Fibroblast of mammary gland (primary cell): ENCODE measurements at places on chromosomes 11 and 22.

DNA sequence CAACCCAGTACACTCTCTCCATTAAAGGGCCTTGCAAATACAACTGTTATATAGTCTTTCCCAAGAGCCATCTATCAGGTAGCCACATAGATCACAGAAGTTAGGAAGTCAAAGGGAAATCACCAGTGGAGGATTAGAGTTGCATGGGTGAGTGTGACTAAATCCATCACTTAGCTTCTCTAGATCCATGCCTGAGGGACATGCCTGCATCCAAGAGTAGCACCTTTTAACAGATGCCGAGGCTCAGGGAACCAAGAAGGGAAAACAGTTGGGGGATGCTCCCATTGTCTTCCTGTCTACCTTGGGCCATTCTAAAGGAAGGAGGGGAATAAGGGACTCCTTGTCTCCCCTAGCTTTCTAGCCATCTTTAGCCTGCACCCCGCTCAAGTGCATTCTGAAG lies 77.9 kb downstream of the XRRA1 start:
- DNase-seq, result peak; percentile 21

DNA sequence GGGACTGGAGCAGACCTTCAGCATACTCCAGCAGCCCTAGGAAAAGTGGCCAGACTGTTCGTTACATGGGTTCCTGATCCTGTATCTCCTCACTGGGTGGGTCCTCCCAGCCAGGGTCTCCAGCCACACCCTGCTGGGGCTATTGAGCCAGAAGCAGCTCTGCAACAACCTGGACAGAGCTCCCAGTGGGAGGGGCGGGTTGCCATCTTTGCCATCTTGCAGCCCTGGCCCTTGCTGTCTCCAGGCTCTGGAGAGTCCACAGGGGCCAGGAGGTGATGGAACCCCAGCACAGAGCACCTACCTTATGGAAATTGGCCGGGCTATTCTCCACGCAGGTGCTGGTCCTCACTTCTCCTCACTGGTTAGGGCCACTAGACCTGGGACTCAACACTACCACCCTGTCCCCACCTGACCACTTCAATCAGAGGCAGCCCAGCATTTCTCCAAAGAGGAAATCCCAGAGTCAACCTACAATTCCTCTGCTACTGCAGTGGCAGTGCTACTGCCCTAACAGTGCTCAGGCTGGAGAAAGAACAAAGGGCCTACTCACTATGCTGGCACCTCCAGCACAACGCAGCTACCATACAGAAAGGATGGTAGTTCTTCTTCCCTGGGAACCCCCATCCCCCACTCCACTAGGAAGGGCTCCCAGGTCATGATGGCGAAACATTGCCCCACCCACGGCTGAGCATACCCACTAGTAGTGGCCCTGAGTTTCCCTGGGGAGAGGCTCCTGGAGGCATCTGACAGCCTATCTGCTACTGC lies 290.2 kb upstream of the NCAM1 start:
- DNase-seq, result no peak

DNA sequence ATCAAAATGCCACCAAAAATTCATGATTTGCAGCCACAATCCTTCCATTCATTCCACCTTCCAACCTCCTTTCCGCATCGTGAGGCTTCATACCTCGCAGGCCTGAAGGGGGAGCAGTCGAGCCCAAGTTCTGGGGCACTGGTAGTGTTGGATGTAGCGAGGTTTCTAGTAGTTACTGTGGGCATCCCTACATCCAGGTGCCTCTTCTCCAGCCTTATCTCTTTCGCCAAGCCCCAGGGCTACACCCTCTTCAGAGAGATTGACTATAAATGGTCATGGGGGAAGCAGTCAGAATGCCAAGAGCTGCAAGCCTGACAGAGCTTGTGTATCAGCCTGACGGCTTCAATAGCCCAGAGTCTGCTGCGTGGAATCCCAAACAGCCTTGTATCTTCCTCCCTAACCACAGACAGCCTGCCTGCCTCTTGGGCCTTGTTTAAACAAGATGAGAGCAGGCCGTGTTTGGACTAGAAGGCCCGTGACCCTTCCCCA lies 28.9 kb downstream of the CLMP start:
- DNase-seq, result peak; percentile 55

DNA sequence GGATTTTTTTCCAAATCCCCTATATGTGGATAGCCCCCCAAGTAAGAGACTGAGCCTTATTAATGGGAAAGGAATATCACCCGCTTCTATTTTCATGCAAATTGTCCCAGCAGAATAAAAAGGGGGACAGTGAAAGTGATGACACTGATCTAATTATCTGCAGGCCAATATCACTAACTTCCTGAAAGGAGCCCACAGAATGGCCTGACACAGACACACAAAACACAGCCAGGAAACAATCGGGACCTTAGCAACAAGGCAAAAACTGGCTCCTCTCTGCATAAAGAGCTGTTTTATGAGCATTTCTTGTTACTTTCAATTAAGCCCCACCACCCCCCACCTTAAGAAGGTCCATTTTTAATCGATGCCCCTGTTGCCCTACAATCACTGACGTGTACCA lies 54.3 kb upstream of the FAM181B start:
- no peak for DNase-seq
